Cerebellar cortex (tissue), 1 donor: ENCODE measurements at places on chromosomes 4 and X.

- DNase-seq: no peak
These were observed 36.2 kb downstream of the ARHGAP10 start for GRCh38 chr4:147768113-147768512.

GRCh38 chrX:68396953-68397352 is 36.3 kb downstream of the OPHN1 start:
- no peak for DNase-seq

- no peak for DNase-seq
These were observed 639 bp upstream of the PRDM5 start for GRCh38 chr4:120923207-120923522.

GRCh38 chr4:184309241-184310170 is 91.8 kb upstream of the ENPP6 start:
- no peak for DNase-seq

DNA sequence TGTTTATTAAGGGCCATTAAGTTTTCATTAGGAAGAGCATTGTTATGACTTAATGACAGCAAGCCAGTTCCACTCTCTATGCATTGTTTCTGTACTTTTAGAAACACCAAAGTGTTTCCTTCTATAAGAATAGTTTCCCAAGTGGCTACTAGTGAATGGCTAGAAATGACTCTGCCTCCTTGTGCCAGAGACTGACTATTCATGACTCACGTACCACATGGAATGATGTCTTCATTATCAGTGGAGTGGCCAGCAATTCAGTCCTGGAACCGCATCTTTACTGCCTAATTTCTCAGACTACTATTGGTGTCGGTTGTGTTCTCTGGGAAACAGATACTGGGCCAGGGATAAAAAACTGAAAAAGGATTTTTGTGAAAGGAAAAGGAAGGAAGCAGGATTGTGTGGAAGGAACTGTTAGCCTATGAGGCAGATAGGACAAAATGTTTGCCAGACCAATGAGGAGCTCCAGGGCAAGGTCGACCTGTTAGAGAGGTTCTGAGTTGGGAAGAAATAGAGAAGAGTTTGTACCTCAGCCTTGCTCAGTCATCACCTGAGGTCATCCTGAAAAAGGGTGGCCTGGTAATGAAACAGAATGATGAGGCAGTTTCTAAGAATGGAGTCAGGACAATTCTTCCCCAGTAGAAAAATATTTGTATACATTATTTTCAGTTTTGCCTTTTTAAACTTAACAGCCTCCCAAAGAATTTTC is 218.6 kb downstream of the SPCS3 start:
- DNase-seq: no peak

DNA sequence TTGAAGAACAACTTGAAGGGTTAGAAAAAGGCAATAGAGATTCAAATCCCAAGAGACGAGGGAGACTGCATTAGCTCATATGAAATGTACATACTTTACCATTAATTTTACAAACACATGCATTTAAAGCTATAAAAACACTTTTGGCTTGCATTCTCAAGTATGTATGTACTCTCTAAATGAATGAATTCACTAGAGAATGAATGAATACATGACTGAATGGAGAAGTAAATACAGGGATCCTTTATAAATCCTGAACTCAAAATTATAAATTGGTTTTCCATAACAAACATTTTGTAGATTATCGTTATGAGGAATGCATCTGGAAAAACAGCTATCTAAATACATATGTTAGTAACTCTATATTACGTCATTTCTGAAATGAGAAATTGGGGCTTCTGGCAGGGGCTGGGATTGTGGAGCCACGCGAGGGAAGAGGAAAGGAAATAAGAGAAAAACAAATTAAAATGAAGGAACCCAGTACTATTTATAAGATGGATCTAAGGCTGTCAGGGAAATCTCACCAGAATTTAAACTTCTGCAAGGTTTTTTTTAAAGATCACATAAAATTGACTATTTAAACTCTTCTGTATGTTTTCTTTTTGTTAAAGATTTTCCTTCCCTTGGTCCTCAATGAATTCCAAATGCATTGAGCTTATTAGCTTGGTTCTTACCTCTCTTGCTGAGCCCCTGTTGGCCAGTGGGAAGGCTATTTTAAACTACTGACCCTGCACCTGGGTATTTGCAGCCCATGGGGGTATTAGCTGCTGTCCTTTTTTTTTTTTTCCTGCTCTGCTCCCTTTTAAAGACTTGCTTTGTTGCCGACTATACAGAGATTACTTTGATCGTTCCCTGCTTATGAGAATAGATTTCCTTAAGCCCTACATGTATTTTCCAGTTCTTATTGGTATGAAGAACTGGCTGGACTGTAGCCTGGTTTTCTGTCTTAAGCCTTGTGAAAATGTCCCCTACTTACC is 207.8 kb downstream of the ADGRL3 start:
- no peak for DNase-seq

- DNase-seq: no peak
These were observed 306.1 kb upstream of the EMCN start for GRCh38 chr4:100823993-100824323.

DNA sequence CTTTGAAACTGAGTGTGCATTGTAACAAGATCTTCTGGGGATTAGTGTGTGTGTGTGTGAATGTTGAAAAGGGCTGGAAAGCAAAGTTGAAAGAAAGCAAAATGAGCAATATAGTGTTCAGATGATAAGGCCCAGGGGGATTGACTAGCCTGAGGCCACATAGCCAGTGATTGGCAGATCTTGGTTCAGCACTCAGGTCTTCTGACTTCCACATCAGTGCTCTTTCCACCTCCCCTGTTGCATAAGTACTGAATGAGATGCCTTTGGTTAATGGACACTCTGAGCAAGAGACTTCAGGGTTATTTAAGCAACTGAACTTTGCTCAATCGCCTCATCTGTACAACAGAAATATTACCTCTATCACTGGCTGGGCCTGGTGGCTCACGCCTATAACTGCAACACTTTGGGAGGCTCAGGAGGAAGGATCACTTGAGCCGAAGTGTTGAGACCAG is 120.4 kb downstream of the TMEM164 start:
- no peak for DNase-seq

DNA sequence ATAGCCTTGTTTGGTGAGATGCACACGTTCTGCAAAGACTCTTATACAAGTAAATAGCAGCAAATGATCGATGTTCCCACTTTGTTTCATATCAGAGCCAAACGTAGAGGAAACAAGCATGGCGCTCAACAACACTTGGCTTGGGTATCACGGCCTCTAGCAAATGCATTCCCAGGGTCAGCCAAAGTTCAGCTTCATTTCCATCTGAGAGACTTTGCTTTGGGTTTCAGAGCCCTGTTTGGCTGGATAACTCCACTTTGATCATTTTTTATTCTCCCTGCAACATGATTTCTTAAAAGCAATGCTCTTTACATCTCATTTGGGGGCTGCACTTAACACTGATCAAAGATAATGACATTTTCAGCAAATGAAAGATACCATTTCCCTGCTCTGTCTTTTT is 199.2 kb upstream of the FAM9B start:
- DNase-seq: no peak

DNA sequence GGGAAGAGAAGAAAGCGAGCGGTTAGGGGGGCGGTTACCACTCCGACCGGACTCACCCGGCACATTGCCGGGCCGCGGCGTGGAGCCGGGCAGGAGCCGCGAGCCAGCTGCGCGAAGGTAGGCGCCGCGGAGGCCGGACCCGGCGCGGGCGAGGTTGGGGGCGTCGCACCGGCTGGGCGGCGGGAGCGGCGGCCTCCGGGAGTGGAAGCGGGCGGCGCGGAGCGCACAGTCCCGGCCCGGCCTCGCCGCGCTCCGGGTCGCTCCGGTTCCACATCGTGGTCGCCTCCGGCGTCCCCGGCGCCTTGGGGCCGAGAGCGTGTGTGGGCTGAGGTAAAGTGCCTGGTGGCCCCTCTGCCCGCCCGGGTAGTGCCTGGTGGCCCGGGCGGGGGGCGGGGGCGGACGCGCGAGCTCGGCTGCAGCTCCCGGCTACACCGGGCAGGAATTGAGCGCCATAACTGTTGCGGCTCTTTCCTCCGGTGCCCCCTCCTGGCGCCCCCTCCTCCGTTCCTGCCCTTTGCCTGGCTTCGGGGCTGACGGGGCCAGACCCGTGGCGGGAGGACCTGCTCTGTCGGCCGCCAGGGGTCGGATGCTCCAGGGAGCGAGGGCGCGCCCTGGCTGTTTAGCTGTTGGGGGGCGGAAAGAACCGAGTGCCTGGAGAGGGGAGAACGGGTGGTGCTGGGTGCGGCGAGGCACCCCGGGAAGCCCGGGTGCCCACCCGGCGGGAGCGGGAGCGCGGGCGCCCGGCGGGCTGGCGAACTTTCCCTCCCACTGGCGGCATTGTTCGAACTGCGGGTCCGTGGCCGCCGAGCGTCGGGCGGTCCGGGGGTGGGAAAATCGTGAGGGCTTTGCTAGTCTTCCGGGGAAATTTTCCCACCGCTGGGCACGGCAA is 626 bp downstream of the JADE3 start:
- DNase-seq: peak; percentile 5

DNA sequence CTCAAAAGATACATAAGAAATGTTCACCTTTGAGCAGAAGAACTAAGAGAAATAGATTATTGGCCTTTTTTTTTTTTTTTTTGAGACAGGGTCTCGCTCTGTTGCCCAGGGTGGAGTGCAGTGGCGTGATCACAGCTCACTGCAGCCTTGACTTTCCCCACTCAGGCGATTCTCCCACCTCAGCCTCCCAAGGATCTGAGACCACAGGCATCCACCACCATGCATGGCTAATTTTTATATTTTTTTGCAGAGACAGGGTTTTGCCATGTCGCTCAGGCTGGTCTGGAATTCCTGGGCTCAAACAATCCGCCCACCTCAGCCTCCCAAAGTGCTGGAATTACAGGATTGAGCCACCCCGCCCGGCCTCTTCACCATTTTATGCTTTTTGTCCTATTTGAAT is 2.9 kb upstream of the TLR6 start:
- no peak for DNase-seq

DNA sequence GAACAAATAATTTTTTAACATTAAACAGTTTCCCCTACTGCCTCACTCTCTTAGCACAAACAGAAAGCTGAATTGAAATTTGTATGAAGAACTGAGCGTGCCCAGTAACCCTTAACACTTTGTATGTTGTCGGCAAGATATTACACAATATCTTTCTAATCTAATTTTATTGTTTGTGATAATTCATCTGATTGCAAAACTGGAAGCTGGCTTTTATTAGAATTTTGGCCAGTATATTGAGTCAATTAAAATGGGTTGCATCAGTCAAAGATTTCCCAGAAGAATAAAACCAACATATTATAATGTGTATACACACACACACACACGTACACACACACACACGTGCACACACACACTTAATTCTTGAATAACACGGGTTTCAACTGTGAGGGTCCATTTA is 2332.1 kb downstream of the PCDH7 start:
- no peak for DNase-seq

DNA sequence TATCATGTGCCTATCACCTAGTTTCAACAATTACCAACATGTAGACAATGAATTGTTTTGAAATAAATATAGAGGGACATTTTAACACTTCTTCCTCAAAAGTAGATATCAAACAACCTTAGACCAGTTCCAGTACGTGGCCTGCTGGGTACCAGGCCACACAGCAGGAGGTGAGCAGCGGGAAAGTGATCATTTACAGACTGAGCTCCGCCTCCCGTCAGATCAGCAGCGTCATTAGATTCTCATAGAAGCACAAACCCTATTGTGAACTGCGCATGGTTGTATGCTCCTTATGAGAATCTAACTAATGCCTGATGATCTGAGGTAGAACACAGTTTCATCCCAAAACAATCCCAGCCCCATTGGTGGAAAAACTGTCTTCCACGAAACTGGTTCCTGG is 6.5 kb downstream of the BBS7 start:
- DNase-seq: peak; percentile 2

DNA sequence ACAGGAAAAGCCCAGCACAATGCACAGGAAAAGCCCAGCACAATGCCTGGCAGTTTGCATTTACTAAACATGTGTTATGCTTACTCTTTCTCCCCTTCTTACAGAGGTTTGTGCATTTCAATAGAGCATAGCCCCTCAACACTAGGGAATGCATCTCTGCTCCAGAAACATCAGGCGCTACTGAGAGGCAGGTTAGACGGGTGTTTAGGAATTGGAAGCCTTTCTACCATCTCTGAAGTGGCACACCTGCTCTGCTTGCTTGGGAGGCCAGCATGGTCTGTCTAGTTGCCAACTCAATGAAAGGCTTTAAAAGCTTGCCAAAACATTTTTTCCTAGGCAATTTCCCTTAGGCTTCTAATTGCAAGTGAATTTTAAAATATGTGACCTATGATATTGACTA is 55.7 kb downstream of the GRID2 start:
- peak; percentile 92 for DNase-seq

GRCh38 chrX:39475372-39475771 is 622.4 kb downstream of the BCOR start:
- no peak for DNase-seq

- peak; percentile 76 for DNase-seq
These were observed 16.6 kb downstream of the DCK start for GRCh38 chr4:71009890-71010588.

- DNase-seq: no peak
These were observed 43.5 kb downstream of the MID1 start for GRCh38 chrX:10576777-10577447.

GRCh38 chr4:61202638-61203435 is 2.7 kb downstream of the ADGRL3 start:
- DNase-seq: peak; percentile 78
